ENCODE measurements at places on chromosomes 6 and 20.

- peak; percentile 74 for DNase-seq
- no peak overlapping the region for H3K4me3 ChIP-seq
- peaks cover 55% of the 10 kb centered on the region for H3K4me1 ChIP-seq
- H3K27me3 ChIP-seq = no peaks in the 10 kb centered on the region
- no peaks in the 10 kb centered on the region for H3K36me3 ChIP-seq
Observed at GRCh38 chr6:105207524-105208269, 27.9 kb upstream of the POPDC3 start.

GRCh38 chr20:47453167-47453782 is 48.4 kb upstream of the NCOA3 start:
- no peaks in the 10 kb centered on the region for H3K36me3 ChIP-seq
- peak overlapping the region; percentile 45 for H3K4me3 ChIP-seq
- H3K27me3 ChIP-seq = no peaks in the 10 kb centered on the region
- peaks cover 44% of the 10 kb centered on the region for H3K4me1 ChIP-seq
- peak; percentile 96 for DNase-seq

DNA sequence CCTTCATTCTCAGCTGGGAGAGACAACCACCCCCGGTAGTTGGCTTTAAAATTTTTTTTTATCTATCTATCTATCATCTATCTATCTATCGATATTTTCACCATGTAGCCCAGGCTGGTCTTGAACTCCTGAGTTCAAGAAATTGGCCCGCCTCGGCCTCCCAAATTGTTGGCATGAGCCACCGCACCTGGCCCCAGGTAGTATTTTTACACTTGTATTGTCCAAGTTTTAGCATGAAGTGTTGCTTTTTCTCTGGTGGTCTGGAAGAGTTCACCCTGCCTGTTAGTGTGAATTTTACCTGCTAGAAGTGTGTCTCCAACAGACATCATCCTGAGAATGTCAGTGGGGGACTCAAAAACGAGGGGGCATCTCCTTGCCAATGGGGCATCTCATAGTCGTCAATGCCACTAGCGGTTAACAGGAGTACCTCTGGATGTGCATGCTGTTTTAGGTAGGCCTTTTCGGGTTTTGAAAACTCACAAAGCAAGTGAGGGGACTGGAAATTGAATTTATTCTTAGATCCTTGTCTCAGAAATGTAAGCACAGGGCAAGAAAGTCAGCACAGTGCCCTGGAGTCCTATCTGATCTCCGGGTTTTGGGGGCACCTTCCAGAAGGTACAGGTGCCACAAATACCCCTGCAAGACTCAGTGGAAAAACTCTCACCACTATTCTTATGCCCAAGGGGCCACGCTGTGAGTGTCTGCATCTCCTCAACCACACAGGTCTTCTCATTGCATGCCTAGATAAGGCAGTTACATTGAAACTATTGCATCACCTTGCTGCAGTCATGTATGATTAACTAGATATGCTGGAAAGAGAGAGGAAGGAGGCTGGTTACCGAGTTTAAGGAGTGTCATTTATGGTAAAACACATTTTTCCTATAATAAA is 37.1 kb downstream of the TNFAIP3 start:
- no peak overlapping the region for H3K27ac ChIP-seq
- DNase-seq = no peak
- no peaks in the 10 kb centered on the region for H3K4me1 ChIP-seq
- no peaks in the 10 kb centered on the region for H3K27me3 ChIP-seq

DNA sequence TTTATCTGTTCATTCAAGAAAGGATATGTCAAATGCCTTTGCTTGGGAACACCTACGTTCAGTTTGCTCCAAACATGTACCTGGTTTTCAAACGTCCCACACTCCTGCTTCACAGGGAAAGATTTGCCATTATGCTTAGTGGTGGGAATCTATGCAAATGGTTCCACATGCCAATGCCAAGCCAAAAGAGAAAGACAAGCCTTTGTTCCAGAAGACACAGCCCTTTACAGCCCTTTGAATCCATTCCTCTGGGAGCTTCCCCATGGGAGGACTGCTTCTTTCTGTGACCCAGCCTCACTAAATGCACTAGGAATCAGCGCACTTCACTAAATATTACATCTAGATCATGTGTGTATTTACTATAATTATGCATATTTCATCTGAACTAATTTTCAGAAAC is 619.5 kb downstream of the PRKN start:
- H3K27me3 ChIP-seq = peaks cover 4% of the 10 kb centered on the region
- no peaks in the 10 kb centered on the region for H3K36me3 ChIP-seq
- no peaks in the 10 kb centered on the region for H3K4me1 ChIP-seq

DNA sequence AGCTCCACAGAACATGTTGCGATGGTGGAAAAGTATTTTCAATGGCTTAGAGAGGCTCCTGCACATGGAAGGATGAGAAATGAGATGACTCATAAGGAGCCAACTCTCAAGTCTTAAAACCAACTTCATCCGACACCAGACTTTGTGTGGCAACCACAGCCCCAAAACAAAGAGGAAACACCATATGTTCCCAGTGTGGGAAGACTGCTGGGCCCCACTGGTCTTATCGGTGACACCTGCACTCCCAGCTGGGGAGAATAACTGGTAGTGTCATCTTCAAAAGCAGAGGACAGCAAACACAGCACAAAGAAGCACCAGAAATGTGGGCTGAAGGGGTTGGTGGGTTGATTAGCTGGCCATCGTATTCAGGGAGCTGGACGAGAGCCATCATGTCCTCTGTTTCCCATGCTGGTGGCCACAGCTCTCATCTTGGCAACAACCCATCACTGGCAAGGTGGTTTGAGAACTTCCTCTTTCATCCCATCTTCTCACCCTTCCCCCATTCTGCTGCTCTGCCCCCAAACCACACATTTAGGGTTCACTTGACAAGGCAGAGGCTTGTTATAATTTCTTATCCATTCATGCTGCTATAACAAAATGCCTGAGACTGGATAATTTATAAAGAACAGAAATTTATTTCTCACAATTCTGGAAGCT is 46.0 kb upstream of the TASP1 start:
- peaks cover 18% of the 10 kb centered on the region for H3K27me3 ChIP-seq
- DNase-seq = no peak
- no peak overlapping the region for H3K4me3 ChIP-seq
- no peaks in the 10 kb centered on the region for H3K36me3 ChIP-seq

DNA sequence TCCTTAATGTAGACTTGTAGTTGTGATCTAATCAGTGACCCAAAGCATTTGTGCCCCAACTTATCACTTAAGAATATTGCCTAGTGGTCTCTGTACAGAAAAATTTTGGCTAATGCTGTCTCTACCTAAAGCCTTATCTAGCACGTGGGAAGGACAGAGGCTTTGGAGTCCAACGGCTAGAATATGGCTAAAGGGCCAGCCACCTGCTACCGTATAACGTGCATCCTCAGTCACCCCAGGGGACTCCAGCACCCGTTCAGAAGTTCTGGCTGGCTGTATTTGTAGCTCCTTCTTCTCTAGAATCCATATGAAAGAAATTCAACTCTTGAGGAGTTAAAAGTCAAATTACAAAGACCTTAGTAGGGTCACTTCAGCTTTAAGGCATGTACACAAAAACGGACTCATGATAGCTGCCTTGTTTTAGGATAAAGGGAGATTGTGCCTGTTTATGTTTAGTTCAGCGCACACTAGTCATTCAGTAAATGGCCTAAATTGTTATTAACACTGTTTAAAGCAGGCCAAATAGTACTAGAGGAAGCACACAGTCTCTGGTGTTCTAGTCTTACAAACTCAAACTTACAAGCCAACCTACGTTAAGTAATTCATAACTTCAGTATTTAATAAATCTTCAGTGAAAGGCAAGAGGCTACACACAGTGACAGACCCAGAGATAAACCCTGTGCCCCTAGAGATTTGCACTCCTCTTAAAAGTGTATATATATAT is 407.5 kb upstream of the PLCB4 start:
- no peak overlapping the region for H3K27ac ChIP-seq
- H3K36me3 ChIP-seq = no peaks in the 10 kb centered on the region
- H3K4me3 ChIP-seq = no peak overlapping the region
- peaks cover 11% of the 10 kb centered on the region for H3K27me3 ChIP-seq

DNA sequence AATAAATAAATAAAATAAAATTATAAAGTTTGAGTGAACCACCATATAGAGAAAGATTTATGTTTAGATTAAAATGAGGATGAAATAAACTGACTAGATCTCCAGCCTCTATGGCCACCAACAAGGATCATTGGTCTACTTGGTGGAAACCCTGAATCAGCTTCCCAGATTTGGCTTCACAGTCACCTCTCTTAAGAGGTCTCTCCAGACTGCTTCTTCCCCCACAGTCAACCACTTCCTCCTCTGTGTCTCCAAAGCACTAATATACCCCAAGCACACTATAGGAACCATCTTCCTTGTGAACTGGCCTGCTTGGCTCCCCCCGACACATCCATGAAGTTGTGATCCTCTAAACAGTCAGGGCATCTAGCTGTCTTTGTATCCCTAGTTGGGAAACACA is 529.6 kb upstream of the RNF217 start:
- no peaks in the 10 kb centered on the region for H3K4me1 ChIP-seq
- no peaks in the 10 kb centered on the region for H3K36me3 ChIP-seq
- no peak overlapping the region for H3K4me3 ChIP-seq

GRCh38 chr6:168132531-168133167 is 53.6 kb upstream of the FRMD1 start:
- H3K4me3 ChIP-seq = no peak overlapping the region
- H3K27me3 ChIP-seq = peaks cover 9% of the 10 kb centered on the region
- H3K27ac ChIP-seq = no peak overlapping the region
- H3K36me3 ChIP-seq = no peaks in the 10 kb centered on the region
- DNase-seq = peak; percentile 47

DNA sequence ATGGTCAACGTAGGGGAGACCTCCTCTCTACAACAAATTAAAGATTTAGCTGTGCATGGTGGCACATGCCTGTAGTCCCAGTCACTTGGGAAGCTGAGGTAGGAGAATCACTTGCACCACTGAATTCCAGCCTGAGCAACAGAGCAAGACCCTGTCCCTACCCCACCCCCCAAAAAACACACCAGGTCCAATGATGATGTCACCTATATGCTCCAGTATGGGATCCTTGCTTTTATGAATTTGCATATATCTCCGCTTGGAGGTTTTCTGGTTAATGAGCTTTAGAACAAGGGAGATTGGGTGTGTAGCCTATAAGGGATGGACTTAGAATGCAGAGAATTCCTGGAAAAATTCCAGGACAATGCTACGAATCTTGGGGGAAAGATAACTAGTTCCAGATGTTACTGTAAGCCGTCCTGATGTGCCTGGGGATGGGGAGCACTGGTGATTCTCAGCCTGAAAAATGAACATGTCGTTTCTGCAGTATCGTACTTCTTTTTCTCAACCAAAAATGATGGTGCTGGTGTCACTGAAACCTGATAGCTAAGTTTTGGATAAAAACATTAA is 61.1 kb downstream of the ZBTB2 start:
- no peak overlapping the region for H3K4me3 ChIP-seq
- no peak for DNase-seq
- no peaks in the 10 kb centered on the region for H3K27me3 ChIP-seq
- peaks cover 10% of the 10 kb centered on the region for H3K4me1 ChIP-seq
- no peak overlapping the region for H3K27ac ChIP-seq
- H3K36me3 ChIP-seq = peaks cover 6% of the 10 kb centered on the region

DNA sequence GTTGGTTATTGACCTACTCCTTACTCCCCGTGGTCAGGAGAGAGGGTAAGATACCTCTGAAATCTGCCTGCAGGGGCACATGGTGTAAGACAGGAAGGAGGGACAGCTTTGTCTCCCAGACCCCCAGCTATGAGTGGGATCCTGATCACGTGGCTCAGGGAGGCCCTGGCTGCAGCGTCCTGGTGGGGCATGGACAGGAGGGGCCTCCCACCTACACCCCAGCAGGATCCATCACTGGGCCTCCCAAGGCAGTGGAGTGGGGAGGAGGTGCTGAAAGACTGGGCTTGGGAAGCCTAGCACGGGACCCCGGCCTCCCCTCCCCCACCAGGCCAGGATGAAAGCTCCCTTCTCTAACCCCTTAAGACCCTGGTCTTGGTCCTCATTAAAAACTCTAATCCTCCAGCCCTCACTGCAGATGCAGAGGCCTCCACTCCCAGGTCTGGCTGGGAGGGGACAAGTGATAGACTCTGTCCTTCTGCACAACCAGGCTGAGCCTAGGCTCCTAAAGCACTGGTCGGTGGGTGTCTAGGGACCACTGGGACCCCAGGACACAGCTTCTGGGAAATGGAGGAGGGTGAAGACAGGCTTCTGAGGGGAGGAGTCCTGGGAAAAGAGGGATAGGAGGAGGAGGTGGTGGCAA is 29.6 kb upstream of the VEGFA start:
- H3K36me3 ChIP-seq = no peaks in the 10 kb centered on the region
- no peak for DNase-seq
- H3K4me3 ChIP-seq = no peak overlapping the region
- peaks cover 15% of the 10 kb centered on the region for H3K4me1 ChIP-seq
- H3K27ac ChIP-seq = no peak overlapping the region

- H3K4me3 ChIP-seq = no peak overlapping the region
- H3K4me1 ChIP-seq = no peaks in the 10 kb centered on the region
- no peaks in the 10 kb centered on the region for H3K27me3 ChIP-seq
- H3K27ac ChIP-seq = no peak overlapping the region
- H3K36me3 ChIP-seq = no peaks in the 10 kb centered on the region
- no peak for DNase-seq
Observed at GRCh38 chr20:20606881-20607280, 105.6 kb downstream of the RALGAPA2 start.

DNA sequence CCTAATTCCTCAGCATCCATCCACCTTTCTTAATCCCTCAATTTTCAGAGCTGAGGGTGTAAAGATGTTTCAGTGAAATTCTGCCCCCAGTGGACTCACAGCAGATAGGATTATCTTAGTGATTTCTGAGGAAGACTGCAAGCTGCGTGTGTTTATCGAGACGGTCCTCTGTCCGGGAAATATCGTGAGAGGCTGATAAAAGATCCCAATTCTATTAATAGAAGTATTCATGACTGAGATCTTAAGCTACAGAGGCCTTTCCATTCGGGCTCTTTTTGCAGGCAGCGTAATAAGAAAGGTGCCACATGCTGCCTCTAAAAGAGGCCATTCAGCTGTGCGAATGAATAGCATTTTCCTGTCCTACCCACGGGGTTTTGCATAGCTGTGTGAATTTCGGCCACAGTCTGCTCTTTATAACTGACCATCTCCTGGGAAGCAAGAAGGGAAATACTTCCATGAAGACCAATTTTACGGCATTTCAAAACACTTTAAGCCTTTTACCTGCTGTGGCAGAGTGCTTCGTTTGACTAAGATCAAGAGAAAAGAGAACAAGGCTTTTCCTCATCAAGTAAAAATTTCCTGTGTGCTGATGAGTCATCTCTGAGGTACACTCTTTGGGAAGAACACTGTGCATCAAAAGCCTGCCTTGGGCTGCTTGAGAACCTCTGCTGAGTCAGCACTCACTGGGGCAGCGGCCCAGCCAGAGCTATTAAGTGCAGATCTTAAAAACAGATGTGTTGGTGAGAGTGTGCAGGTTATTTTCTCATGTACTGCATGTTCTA is 208.8 kb downstream of the ARHGAP18 start:
- peaks cover 46% of the 10 kb centered on the region for H3K4me1 ChIP-seq
- H3K4me3 ChIP-seq = peak overlapping the region; percentile 65
- DNase-seq = peak; percentile 91
- H3K27me3 ChIP-seq = no peaks in the 10 kb centered on the region
- H3K36me3 ChIP-seq = no peaks in the 10 kb centered on the region
